ENCODE measurements at places on chromosomes 12 and 14.

- DNase-seq, result no peak
These were observed 12.8 kb upstream of the FRS2 start for GRCh38 chr12:69457433-69457832.

- DNase-seq, result no peak
These were observed 182.2 kb upstream of the FBXO33 start for GRCh38 chr14:39614297-39614923.

- no peak for DNase-seq
These were observed 106.5 kb downstream of the ETV6 start for GRCh38 chr12:11756022-11756421.

GRCh38 chr14:50335389-50335788, 23.3 kb downstream of the DMAC2L start:
- DNase-seq, result peak; percentile 42

DNA sequence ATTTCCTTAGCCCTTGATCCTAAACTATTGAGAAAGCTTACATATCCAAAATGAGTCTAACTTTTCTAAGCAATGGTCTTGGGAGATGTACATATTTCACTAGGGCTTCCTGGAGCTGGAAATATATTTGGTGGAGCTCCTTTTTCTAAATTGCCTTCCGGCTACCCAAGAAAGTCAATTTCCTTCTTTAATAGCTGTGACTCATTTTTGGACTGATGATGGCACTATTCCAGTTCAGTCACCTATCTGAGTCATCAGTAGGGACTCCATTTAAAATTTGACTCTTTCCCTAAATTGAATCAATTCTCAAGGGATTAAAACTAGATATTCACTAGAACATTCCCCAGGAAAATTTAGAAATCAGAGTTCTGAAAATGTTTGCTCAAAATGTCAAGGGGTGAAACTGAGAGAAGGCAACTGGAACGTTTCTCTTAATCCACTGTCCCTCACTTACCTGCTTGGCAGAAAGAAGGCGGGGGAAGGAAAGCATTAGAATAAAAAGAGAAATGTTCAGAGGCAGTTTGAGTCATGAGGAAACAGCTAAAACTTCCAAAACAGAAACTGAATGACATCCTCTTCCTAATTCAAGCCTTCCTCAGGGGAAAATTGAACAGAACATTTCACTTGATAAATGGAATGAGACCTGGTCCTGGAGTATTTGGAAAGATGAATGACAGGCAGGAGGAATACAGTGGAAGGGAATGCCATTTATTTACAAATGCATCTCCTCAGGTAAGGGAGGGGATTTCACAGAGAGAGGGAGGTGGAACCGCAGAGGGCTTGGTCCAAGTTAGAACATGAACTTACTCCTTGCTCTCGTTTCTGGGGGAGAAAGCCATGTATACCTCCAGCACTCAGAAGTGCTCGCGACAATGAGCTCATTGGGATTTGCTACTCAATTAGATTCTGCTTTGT, 91.2 kb downstream of the RGS6 start:
- no peak for DNase-seq

GRCh38 chr14:100052819-100053218, 12.4 kb upstream of the EVL start:
- no peak for DNase-seq

DNA sequence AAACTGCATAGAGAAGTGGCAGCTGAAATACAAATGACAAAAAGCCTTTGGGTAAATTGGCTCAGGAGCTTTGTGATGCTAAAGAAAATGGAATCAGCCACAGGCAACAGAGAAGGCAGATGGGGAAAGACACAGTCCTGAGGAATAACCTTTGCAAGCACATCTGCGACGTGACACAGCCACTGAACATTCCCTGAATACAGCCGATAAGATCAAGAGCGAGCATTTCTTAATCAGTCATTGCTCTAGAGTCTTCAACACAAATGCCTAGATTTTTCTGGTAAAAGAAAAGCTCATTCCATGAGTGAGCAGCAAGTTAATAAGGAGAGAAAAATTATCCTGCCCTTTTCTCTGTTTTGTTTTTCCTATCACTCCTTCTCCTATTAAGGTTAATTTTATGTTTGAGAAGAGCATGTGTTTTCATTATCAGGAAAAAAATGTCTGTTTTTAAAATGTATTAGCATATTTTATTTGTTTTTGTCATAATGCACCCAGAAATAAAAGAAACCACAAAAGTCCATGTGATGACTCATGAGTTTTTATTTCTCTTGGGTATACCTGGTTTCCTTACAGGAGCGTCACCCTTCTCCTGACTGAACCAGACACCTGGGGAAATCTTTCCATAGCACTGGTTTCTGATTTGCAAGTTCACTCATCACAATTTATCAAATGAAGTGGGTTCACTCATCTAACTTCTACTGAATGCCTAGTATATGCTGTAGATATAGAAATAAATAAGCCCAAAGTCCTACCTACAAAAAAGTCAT, 45.4 kb upstream of the PCED1B start:
- DNase-seq, result no peak

- peak; percentile 25 for DNase-seq
These were observed 2.8 kb downstream of the PTPN21 start for GRCh38 chr14:88551980-88552431.

DNA sequence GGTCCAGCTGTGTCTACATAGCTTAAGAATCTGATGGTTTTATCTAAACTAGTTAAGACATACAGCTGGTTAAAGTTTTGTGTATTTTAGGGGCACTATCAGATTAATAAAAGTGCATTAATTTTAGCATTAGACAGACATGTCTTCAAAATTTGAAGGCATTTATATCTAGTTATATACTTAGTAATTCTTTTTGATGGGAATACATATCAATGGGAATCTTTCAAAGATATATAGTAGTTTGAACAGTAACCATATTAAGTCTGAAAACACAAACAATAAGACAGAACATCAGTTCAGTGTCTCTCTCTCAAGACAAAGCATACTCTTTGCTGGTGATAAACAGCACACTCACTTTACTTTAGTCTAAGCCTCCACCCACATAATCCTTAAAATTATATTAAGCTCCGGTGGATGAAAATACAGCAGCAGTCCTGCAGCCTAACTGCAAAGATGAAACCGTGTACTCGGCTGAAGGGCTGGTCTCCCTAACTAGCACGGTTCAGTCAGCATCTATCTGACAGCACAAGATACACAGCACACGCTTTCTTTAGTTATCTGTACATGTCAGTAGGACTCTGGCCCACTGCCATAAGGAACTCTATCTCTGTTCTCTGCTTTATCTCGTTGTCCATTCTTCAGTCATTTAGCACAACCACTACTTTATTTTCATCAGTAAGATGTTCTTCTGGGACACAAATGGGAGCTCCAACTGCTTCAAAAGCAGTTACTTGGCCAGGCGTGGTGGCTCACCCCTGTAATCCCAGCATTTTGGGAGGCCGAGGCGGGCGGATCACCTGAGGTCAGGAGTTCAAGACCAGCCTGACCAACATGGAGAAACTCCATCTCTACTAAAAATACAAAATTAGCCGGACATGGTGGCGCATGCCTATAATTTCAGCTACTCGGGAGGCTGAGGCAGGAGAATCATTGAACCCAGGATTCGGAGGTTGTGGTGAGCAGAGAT, 80.5 kb downstream of the MED13L start:
- no peak for DNase-seq

- DNase-seq, result no peak
These were observed 40.7 kb downstream of the ATG14 start for GRCh38 chr14:55370883-55371455.

GRCh38 chr12:130525384-130526172, 187.9 kb downstream of the PIWIL1 start:
- no peak for DNase-seq

DNA sequence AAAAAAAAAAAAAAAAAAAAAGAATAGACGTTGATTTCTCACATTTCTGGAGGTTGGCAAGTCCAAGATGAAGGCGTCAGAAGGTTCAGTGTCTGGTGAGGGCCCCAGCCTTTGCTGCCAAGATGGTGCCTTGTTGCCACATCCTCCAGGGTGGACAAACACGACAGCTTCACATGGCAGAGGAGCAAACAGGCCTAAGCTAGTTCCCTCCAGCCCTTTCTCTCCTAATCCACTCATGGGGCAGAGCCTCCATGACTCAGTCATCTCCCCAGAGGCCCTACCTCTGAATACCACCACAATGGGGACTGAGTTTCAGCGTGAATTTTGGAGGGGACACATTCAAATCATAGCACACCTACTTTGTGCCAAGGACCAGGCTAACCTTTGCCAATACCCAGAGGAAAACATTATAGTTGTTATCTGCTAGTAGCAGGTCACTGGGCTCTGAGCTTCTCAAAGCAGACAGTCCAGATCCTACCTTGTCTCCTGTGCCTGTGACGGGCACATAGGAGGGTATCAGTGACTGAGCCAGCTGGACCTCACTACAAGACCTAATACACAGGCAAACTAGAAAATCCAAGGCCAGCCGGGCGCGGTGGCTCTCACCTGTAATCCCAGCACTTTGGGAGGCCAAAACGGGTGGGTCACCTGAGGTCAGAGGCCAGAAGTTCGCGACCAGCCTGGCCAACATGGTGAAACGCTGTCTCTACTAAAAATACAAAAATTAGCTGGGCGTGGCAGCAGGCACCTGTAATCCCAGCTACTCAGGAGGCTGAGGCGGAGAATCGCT, 10.5 kb upstream of the BCL11B start:
- DNase-seq, result no peak

DNA sequence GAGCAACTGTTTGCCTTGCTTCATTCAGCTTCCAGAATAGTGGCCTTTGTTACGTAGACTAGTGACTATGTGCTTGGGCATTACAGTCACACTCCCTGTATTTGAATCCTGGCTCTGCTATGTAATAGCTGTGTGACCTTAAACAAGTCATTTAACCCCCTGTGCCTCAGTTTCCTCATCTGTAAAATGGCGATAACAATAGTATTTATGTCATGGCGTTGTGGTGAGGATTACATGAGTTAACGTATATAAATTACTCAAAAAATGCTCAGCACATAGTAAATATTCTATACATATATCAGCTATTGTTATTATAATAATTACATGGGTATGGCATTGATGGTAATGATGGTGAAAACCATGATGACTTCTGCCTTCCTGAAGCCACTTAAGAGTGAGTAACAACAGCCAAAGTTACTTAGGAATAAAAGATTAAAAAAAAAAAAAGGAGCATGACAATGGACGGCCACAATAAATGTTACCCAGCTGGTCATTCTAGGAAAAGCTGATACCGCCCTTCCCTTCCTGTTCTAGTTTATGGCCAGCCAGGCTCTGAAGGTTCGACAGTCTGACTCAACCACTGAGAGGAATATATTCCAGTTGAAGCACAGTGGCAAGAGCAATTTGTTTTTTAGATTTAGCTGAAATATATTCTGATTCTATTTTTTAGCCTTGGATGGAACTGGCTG, 9.9 kb upstream of the ADIPOR2 start:
- no peak for DNase-seq

- DNase-seq, result no peak
These were observed 118.3 kb downstream of the MGAT4C start for GRCh38 chr12:86137936-86138335.
